ENCODE measurements at places on chromosomes 12 and 14.

- DNase-seq: no peak
Measured at GRCh38 chr12:110330544-110330943, 49.5 kb downstream of the ATP2A2 start.

DNA sequence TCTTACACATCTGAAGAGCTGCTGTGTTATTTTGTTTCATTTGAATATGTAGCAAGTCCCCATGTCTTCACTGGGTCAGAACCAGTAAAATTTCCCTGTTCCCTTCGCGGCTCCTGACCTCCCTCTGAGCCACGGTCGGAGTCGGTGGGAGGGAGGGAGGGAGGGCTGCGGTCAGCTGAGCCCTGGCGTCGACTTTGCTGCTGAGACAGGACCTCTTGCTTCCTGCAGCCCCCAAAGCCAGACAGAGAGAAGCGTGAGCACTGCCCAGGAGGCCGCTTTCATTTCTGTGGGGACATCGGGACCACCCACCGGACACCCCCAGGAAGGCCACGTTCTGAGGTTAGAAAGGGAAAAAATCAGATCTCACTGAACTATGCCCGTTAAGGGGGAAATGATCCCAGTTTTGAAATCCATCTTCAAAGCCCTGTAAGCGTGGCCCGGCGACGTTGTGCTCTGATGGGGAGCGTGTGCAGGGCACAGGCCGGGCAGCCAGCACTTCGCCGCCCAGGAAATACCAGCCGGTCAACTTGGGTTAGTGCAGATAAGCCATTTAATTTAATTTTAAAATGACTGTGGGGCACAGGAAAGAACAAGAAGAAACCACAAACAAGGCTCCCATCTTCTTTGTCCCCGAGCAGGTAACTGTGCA lies 42.1 kb downstream of the NOC4L start:
- DNase-seq: no peak

DNA sequence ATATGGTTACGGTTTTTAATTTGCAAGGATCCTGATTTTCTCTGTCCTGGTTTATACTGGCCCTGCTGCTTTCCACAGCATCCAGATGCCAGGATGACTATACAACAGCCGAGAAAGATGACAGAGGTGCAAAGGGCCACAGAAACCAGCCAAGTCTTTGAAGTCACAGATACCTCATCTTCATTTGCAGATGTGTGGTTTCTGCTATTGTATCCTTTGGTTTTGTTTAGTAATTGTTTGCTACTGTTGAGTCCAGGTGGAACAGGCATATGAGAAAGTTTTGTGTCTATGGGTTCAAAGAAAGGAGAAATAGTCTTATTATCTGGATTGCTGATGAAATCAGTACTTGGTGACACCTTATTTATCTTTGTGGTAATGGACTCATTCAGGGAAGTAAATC lies 17.3 kb upstream of the KLHL42 start:
- no peak for DNase-seq

- no peak for DNase-seq
Measured at GRCh38 chr12:70484464-70484863, 118.4 kb downstream of the KCNMB4 start.

DNA sequence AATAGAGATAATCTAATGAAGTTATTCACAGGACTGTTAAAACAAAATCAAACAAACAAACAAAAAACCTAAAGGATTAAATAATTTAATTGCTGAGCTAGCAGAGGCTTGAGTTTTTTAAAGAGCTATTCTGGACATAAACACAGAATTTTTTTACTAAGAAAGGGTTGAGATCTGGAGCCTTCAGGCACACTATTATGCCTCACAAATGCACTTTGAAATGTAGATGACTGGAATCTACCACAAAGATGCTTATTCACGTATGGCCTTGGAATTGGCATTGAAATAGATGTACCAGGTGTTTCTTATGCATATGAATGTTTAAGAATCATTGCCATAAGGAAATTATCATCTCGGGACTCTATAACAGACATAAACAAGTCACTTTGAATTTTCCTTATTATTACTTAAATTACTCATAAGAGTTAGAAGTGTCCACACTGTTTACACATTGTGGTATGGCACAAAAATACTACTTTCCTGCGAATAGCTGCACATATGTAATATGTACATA lies 21.6 kb downstream of the PUS7L start:
- no peak for DNase-seq

- DNase-seq: no peak
Measured at GRCh38 chr14:101707863-101708620, 53.5 kb upstream of the PPP2R5C start.

DNA sequence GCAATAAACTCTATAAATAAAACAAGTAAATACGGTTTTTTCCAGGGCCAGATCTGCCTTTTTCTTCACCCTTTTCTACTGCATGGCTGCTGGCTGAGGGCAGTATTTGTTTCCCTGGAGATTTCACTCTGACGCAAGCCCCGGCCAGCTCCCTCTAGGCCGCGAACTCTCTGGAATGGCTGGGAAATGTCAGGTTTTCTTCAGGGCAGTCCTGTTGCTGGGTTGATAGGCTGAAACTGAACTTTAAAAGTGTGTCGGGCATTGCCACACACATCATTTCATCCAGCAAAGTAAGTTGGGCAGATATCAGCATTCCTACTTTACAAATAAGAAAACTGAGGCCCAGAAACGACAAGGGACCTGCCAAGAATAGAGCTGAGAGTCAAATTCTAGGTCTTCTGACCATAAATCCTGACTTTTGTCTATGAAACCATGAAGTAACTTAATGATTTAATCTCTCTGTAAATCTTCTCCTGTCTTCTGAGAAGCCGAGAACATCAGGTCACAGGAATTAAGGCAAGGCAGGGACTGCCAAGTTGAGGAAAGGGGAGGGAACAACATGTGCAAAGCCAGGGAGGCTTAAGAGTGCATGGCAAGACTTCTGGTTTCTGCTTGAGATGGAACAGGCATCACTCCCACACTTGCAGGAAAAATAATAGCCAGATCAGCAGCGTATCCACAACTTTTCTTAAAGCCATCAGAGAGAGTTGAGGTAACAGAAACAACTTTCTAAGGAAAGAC lies 205.0 kb upstream of the CCDC196 start:
- DNase-seq: no peak

GRCh38 chr14:65656554-65656953 lies 244.0 kb downstream of the FUT8 start:
- no peak for DNase-seq

DNA sequence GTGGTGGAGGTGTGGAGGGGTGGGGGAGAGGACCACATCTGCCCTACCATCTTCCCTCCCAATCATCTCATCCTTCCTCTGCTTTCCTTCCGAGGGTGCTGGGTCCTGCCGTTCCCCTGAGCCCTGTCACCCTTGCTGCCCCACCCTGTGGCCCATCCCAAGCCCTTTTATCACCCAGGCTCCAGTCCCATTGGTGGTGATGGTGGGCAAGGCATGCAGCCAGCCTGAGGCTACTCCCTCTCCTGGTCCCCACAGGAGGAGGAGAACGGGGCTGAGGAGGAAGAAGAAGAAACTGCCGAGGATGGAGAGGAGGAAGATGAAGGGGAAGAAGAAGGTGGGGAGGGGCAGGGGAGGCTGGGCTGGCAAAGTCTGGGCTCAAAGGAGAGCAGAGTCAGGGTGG lies 2.7 kb upstream of the LAG3 start:
- DNase-seq: no peak

DNA sequence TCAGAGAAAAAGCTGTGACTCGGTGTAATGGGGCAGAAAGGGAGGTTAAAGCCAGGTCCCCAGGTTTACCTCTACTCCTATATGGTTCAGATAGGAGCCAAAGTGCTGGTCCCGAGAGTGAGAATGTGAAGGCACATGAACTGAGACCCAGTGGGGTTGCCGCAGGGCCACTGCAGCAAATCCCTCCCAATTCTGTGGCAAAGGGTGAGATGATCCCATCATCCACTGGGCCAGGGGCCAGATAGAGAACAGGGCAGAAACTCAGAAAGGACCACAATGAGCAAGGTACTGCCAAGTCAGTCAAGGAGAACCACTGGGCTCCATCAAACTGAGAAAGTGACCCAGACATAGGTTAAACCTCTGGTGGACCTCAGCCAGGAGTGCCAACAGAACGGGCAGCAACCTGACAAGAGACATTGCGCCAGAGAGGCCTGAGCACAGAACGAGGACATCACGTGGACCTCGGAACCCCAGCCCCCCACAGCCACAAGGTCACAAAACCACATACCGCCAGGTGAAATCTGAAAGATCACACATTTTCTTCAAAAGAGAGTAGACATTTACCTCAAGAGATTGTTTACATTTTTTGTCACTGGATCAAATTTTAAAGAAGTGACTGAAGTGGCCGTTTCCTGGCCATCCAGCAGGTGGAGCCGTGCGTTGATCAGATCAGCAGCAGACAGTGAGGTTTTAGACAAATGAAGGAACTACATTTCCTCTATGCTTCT lies 20.5 kb upstream of the ITPR2 start:
- DNase-seq: peak; percentile 31

DNA sequence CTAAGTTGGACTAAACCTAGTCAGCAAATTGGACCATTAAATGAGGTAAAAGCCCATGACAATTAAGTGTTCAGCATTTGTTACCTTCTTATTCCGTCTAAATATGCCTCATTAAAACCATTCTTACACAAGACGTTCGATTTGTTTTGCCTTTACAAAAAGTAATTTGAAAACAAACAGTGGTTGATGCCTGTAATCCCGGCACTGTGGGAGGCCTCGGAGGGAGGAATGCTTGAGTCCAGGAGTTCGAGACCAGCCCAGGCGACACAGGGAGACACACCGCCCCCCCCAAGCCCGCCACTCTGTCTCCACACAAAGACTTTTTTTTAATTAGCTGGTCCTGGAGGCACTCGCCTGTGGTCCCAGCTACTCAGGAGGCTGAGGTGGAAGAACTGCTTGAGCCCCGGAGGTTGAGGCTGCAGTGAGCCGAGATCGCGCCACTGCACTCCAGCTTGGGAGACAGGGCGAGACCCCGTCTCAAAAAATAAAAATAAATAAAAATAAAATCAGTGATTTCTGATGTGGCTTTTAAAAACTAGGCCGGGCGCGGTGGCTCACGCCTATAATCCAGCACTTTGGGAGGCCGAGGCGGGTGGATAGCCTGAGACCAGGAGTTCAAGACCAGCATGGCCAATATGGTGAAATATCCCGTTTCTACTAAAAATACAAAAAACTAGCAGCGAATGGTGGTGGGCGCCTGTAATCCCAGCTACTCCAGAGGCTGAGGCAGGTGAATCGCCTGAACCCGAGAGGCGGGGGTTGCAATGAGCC lies 856 bp upstream of the EIF4B start:
- no peak for DNase-seq

- DNase-seq: no peak
Measured at GRCh38 chr14:105132921-105133654, 35.5 kb downstream of the JAG2 start.

GRCh38 chr12:41552588-41552987 lies 364.5 kb downstream of the PDZRN4 start:
- DNase-seq: no peak

DNA sequence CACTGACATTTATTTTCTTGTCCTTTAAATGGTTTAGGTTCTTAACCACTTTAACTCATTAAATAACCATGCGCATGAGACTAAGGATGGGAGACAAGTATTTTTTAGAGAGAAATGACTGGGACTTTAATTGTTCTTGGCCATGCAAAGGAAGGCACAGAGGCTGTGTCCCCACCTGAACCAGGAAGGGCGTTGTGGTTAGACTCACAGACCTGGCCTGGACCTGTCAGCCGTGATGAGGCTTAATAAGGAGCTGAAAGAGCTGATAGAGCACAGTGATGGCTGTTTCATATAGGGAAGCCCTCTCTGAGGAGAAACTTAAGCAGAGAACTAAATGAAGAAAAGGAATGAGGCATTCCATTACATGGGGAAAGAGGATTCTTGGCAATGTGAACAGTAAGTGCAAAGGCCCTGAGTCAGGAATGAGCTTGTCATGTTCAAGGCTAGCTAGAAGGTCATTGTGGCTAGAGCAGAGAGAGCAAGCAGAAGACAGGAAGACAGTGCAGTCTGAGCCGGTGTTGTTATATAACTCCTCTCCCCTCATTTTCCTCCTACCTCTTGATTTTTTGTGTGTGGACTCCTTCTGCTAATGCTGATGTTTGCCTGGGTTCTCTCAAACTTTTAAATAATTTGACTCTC lies 74.4 kb upstream of the ANO4 start:
- no peak for DNase-seq

DNA sequence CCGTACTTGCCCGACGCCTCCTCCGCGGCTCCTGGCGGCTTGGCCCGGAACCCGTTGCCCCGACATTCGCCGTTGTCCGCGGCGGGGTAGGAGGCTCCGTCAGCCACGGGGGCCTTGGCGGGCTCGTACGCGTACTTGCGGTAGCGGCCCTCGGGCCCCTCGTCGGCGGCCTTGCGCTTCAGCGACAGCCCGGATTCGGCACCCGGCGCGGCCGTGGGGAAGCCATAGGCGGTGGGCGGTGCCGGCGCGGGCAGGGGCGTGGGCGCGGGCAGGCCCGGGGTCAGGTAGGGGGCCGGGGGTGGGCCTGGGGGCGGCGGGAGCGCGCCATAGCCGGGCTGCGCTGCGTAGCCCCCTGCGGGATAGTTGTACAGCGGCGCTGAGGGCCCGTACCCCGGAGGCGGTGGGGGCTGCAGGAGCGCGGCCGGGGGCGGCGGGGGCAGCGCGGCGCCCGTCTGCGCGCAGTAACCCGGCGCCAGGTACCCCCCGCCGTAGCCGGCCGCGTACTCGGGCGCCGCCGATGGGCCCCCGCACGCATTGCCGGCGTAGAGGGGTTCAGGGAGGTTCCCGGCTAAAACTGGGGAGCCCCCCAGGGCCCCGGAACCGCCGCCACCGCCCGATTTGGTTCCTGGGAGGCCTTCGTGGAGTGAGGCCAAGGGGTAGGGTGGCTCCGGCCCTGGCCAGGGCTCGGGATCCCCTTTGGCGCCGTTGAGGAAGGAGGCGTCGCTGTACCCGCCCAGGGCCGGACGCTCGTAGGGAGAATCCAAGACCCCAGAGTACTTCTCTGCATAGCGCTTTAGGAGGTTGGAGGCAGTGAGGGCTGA lies 26.9 kb downstream of the FIGNL2 start:
- no peak for DNase-seq
